Tibial artery (tissue), 4 donors: ENCODE measurements at places on chromosomes 11 and 22.
A peak's percentile ranks its signal among the peaks of the same experiment; 100 is the strongest.

- DNase-seq: no peak
Measured at GRCh38 chr11:45285930-45286632, at the start of gene SYT13. Gene SYT13 (minus strand): TSS chr11:45286341. CDS start chr11:45286207, 134 bp downstream.

DNA sequence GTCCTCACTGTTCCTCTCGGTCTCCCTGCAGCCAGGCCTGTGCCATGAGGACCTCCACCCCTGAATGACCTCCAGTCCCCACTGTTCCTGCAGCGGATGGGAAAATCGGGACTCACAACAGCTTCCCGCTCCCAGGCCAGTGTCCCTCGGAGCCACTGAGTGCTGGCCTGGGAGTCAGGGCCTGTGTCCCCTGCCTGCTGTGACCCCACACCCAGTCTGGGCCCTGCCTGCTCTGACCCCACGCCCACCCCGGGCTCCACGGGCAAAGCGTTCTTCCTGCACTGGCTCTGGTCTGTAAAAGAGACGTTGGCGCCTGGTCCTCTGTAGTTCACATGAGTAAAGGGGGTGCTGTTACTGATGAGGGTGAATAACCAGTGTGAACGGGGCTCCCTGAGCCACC lies 73.0 kb upstream of the SHISAL1 start:
- DNase-seq: no peak

DNA sequence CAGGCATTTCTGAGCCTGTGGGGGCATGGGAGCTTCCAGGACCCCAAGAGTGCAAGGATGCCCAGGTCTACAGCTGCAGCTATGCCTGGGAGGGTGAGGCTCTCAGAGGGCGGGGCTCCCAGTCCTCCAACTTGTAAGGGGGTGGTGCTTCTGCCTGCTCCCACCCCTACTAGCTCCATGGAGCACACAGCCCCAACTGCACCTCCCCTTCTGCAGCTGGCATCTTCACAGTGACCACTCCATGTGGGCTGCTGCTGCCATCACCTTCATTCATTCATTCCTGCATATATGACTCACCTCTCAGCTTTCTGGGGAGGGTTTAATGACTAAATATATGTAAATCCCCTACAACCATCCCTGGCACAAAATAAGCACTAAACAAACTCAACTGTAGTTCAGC lies 43.8 kb downstream of the CHST1 start:
- no peak for DNase-seq

GRCh38 chr11:62131170-62131464 lies 7.3 kb downstream of the INCENP start:
- no peak for DNase-seq

- DNase-seq: no peak
Measured at GRCh38 chr11:67582011-67582410, 1.6 kb upstream of the GSTP1 start.

DNA sequence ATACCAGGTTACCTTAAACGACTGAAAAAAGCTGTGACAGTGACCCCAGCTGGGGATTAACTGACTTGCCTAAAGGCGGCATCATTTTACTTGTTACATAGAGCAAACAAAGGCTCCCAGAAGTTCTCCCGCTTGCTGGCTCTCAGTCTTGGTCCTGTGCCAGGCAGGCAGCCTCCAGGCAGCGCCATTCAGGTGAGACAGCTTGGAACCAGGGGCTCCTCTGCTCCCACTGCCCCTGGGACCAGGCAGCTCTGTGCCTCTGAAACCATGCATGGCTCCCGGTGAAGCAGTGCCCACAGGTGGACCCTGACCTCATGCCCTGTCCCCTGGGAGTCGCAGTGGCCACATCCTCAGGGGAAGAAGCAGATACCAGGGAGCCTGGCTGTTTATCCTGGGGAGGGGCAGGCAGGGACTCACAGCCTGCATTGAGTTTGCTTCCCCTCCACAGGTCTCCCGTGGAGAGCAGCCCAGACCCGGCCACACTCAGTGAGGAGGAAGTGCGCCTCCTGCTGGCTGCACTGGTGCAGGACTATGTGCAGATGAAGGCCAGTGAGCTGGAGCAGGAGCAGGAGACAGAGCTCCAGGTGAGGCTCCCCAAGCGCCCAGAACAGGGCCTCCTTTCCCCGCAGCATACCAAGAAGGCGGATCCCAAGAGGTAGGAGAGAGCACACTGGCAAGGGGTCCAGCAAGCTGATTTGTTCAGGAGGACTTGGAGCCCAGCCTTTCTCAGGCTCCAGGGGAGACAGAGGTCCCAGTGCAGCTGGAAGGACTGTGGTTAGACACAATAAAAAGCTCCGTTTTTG lies 15.6 kb upstream of the CYP2R1 start:
- peak; percentile 78 for DNase-seq

GRCh38 chr22:20044495-20045151 lies 23.7 kb downstream of the TANGO2 start:
- no peak for DNase-seq

GRCh38 chr11:111438846-111439520 lies 59.9 kb upstream of the POU2AF1 start:
- DNase-seq: no peak

DNA sequence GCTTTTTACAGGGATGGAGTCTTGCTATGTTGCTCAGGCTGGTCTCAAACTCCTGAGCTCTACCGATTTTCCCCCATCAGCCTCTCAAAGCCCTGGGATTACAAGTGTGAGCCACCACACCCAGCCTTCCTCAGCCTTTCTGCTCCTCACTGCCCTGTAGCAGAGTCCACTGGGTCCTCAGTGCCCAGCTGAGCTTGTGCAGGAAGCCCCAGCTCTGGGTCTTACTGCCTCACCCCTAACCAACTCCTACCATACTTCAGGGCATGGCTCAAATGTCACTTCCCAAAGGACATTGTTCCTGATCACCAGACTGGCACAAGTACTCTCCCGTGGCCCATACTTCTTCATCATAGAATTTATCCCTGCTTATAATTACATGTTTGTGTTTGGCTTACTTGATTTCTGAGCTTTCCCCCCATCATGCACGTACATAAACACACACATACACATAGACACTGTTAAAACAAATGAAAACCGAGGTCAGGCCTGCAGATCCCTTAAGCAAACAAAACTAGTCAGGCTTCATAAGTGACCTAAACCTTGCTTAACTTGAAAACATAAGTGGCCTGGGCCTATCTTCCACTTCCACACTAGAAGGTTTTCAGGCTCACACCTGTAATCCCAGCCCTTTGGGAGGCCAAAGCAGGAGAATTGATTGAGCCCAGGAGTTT lies 14.0 kb upstream of the SLC43A3 start:
- no peak for DNase-seq

DNA sequence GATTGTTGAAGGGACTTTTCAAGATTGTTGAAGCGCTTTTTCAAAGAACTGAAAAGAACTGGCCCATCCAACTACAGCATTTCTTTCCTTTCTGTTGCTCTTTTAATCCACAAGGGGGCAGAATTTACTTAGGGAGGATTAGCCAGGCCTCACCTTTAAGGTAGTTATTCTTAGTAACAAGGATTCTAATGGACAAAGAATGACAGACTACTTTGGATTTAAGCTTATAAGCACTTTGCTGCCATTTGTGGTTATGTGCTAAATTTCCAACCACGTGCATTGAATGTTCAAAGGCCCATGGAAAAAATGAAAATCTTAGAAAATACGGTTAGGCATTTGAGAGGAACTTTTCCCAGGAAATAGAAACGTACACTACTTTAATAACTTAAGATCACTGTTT lies 49.5 kb upstream of the HSPA8 start:
- DNase-seq: no peak

DNA sequence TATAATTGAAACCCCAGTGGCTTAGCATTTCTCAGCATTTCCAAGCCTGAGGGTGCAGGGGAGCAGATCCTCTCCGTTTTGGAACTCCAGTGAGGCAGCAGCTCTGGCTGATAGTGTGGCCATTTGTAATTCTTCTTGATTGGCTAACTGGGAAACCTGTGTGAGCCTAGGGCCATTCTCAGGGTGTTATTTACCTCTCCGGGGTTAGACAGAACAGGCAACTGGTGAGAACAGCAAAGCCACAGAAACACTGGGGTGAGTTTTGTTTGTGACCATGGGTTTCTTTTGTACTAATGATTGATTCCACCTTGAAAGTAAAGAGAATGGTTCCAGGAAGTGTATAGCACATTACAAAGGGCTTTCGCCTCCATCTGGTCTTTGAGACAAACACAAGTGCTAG lies 2.4 kb upstream of the OR4X2 start:
- DNase-seq: no peak

- no peak for DNase-seq
Measured at GRCh38 chr11:119747868-119748660, 19.1 kb upstream of the NECTIN1 start.

- no peak for DNase-seq
Measured at GRCh38 chr11:47000033-47000432, 63.5 kb downstream of the CSTPP1 start.
